ENCODE measurements at places on chromosomes 11 and 22.

GRCh38 chr11:20353829-20354434, 9.6 kb upstream of the HTATIP2 start:
- no peak for DNase-seq

DNA sequence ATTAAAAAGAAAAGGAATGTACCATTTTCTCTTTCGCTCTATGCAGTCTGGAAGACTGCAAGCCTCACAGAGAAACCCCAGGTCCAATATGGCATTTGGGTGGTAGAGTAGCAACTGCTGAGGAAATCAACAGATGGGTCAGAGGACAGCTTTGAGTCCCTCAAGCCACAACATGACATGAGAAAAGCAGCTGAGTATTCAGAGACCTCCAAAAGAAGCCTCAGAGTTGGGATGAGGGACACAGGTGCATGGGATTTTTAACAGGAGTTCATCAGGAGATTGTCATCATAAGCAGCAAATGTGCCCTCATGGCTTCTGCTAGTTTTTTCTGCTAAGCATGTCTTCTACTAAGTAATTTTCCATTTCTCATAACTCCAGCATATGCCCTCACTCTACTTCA, 111.6 kb downstream of the BLID start:
- DNase-seq: no peak

DNA sequence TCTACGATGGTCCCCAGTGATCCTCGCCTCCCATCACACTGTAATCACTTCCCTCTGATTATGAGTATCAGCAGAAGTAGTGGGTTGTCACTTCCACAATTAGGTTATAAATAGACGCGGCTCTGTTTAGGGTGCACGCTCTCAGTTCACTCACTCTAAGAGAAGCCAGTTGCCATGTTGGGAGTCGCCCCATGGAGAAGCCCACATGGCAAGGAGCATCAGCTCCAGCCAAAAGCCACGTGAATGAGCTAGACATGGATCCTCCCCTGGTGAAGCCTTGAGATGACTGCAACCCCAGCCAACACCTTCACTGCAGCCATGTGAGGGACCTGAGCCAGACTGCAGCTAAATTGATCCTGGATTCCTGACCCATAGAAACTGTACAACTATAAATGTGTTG, 26.4 kb upstream of the MYOD1 start:
- no peak for DNase-seq

- DNase-seq: no peak
Measured at GRCh38 chr11:57938351-57938750, 85.3 kb upstream of the OR9Q1 start.

DNA sequence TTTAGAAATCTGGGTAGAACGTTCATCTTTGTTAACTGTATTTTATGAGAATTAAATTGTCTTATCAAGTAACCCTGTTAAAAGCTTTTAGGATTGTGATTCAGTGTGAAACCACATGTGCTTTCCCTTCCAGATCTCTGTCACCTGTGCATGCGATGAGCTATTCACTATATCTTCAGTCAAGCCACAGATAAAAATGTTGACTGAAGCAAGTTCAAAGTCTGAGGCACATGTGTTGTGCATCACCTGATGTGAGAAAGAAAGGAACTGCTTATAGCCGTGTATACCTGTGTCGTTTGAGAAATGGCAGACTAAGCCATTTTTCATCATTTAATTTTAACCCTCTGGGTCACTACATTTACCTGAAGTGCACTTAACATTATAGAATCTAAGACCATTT, 1088.9 kb upstream of the TENM4 start:
- no peak for DNase-seq

DNA sequence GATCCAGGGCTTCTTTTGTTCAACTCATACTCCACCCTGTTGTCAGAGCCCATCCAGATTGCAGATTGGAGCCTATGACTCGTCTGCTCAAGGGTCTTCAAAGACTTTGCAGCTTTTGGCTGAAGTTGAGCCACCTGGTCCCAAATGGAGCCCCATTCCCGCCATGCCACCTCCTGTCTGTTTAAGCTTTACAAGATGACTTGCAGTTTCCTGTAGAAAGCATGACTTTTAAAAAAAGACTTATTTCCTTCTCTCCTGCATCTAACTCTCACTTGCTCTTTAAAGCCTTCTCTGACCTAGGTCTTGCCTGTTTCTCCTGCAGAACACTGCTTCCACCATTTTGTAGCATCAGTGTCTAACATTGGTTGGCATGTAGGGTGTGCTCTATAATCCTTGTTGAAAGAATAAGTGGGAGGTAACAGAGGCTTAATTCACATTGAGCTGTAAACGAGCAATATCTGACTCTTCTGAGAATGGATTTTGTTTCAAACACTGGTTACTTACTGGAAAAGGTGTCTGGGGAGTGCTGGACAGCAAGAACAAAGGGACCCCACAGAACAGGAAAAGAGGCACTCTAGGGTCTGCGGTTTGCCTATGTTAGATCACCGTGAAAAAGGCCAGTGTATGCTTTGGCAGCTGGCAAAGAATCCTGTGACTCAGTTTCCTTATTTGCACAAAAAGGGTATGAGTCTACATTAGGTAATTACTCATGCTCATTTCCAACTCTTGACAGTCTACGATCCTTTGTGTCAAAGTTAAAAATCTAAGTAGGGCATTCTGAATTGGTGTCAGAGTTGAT, 30.3 kb downstream of the NF2 start:
- DNase-seq: no peak

DNA sequence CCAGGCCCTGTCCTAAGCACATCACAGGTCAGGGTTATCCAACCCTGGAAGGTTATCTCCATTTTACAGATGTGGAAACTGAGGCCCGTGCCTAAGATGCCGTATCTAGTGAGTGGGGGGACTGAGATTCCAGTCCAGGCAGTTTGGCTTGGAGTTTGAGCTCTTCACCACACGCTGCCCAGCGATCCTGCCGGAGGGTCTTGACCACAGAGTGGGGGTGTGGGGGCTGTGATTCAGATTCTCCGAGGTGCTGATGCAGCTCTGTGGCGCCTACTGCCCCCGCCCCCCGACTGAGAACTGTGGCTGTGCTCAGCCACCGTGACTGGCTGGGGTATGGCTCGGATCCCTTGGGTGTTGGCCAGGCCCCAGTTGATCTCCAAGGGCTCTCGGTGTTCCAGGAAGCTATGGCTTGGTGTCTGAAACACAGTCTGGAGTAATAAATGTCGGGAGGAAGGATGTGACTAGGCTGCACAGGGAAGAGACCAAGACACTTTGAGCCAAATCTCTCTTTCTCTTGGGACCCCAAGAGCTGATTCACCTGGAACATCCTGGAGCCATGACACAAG, 60.6 kb upstream of the RASD2 start:
- no peak for DNase-seq

DNA sequence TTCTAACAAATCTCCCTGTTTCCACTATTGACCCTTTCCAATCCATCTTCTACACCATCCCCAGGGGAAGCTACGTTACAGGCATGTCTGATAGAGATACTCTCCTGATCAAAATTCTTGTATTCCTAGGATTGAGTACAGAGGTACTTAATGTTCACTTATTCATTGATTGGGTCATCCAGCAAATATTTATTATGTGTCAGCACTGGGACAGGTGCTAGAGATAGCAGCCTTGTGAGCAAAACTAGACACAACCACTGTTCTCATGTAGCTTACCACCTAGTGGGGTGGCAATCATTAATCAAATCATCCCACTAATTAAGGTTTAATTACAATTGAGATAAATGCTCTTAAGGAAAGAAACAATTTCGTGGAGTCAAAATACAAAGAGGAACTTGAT, 9.4 kb upstream of the RTCB start:
- no peak for DNase-seq

DNA sequence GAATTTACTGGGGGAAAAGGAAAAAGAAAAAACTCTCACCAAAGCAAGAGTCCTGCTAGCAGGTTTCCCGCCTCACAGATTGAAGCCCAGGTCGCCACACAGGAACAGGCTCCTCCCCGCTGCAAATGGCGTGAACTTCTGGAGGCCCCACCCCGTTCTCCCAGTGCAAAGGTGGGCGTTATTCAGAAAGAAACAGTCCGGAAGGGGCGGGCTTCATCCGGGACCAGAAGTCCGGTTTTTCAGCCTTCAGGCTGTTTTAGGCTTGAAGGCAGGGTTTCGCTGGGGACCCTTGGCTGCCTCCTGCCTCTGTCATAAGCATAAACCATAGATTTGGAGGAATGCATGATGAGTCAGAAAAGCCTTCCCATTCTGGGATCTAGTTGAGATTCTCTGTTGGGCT, 148.3 kb upstream of the POU2AF2 start:
- no peak for DNase-seq

DNA sequence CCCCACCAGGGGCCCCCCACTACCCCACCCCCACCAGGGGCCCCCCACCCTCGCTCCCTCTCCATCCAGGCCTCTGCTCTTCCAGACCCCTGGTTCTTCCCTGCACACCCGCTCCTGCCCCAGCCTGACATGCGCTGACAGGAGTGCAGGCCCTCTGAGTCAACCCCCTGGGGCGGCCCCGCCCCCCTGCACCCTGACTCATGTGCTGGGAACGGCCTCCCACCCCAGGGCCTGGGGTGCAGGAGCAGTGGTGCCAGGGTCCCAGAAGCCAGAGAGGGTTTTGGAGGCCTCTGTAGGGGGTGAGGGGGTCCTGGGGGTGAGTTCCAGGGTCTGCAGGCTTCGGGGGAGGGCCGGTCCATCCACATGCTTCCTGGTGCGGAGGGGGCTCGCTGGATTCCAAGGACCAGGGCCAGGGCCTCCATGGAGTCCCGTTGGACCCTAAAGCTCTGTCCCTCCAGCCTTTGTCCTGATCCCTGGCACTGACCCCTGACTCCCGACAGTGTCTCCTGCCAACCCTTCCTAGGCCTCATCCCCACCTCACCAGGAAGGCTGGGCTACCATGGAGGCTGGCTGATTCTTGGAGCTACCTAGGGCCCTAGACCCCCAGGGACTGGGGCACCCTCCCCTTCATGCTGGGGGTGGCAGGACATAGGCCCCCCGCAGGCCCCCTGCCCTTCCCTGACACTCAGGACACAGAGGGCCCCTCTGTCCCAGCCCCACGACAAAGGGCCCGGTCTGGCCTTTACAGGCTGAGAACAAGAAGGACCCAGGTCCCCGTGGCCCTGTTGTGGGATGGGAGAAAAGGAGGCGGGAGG, 583 bp upstream of the PKP3 start:
- DNase-seq: no peak

All from stimulated activated CD4-positive, alpha-beta T cell treated with anti-CD3 and anti-CD28 coated beads, Interleukin-1b, Interleukin-23, amount 100 ng/mL, for 48 hours (primary cell).